ENCODE measurements at places on chromosomes 3 and 15. TPM values are rescaled to one million over a fixed set of nuclear protein-coding genes. Genes with fewer than 3 reads are reported as not detected.
A peak's percentile ranks its signal among the peaks of the same experiment; 100 is the strongest.

GRCh38 chr15:75790631-75791336 is 52.5 kb upstream of the UBE2Q2 start:
- DNase-seq: peak; percentile 74
- no peak overlapping the region for H3K27ac ChIP-seq
- no peaks in the 10 kb centered on the region for H3K36me3 ChIP-seq
- no peak overlapping the region for H3K4me3 ChIP-seq
- H3K4me1 ChIP-seq: no peaks in the 10 kb centered on the region
- H3K27me3 ChIP-seq: peaks cover 3% of the 10 kb centered on the region

- DNase-seq: no peak
- H3K27ac ChIP-seq: no peak overlapping the region
- H3K4me3 ChIP-seq: no peak overlapping the region
- no peaks in the 10 kb centered on the region for H3K27me3 ChIP-seq
- H3K4me1 ChIP-seq: no peaks in the 10 kb centered on the region
These were observed 8.6 kb upstream of the SCAPER start for GRCh38 chr15:76913737-76914136.

The SLC2A2 gene
- total RNA-seq: not detected

The UBAP1L gene
- total RNA-seq: 5.4 TPM

The LRRC31 gene
- not detected for total RNA-seq

Measured in vagina (tissue), 2 donors.